Testis (tissue), 5 donors: ENCODE measurements at places on chromosomes 4 and X. TPM values are rescaled to one million over a fixed set of nuclear protein-coding genes. Genes with fewer than 3 reads are reported as not detected.

The RADX gene
- 7.4 TPM for total RNA-seq

The GLRA3 gene
- total RNA-seq: 1.2 TPM

DNA sequence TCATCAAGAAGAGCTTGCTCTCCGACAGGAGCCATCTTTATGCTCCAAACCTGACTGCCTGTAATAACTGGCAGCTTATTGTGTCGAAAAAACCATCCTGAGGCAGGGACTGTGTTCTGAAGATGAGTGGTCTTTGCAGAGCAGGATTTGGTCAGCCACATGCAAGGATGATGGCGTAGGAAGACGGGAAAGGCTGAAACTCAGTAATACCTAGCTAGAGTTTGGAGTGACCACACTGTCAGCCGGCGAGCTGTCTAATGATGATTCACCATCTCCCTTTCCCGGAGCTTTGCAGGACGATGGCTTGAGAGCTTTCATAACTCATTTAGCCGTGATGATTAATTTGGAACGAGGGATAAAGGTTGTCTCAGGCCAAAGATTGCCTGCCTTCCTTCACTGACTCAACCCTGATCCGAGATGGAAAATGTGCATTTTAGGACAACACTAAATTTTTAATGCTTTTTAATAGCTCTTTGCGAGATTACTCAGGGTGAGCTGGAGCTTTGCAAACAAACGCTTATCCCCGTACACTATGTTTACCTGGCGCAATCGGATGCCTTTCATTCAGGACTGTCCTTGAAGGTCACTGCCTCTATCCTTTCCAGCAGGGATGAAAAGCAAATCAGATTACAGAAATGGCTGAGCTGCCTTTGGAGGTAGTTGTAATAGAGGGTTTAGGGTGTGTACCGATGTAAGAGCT lies 288.5 kb downstream of the ASMT start:
- no peaks in the 10 kb centered on the region for H3K36me3 ChIP-seq
- no peak overlapping the region for H3K27ac ChIP-seq
- H3K27me3 ChIP-seq: no peaks in the 10 kb centered on the region
- no peak overlapping the region for H3K4me3 ChIP-seq
- no peak for DNase-seq

DNA sequence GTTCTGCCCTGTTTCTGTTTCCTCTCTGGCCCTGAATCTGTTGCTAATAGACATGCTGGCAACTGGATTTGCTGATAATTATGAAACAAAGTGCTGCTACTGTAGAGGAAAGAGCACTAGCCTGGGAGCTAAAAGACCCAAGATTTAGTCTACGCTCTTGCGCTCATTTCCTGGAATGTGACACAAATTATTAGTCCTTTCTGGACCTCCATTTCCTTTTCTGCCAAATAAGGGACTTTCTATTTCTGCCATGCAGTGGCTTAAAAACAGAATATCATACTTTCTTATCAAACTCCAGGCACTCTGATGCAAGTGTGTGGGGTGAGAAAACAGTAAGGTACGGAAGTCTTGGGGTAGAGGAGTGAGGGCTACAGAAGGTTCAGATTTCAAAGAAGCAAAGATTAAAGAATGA lies 48.3 kb upstream of the GPR174 start:
- H3K27me3 ChIP-seq: no peaks in the 10 kb centered on the region
- no peak overlapping the region for H3K27ac ChIP-seq
- no peak overlapping the region for H3K4me3 ChIP-seq
- H3K36me3 ChIP-seq: no peaks in the 10 kb centered on the region
- no peak for DNase-seq
- no peaks in the 10 kb centered on the region for H3K4me1 ChIP-seq

DNA sequence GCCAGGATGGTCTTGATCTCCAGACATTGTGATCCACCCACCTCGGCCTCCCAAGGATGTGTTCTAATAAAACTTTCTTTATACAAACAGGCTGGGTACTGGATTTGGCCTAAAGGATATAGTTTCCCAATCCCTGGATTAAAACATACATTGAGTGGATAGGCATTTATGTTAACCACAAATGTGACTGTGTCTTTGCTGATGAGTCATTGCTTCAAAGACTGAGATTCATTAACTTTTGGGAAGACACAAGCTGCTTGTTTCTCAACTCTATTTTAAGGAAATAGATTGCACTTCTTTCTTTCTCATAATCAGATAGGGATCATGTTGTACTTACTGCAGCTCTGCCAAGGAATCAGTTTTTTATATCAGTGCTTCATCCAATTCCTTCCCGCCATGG lies 131.3 kb upstream of the AGA start:
- H3K27ac ChIP-seq: no peak overlapping the region
- no peak for DNase-seq
- no peaks in the 10 kb centered on the region for H3K4me1 ChIP-seq
- no peaks in the 10 kb centered on the region for H3K27me3 ChIP-seq

- H3K4me3 ChIP-seq: peak overlapping the region; percentile 37
- peak; percentile 18 for DNase-seq
- no peaks in the 10 kb centered on the region for H3K36me3 ChIP-seq
- H3K27me3 ChIP-seq: no peaks in the 10 kb centered on the region
- H3K4me1 ChIP-seq: no peaks in the 10 kb centered on the region
Observed at GRCh38 chrX:151973851-151974335, 583 bp downstream of the GABRE start.

The FAM114A1 gene
- total RNA-seq: 76.5 TPM

- no peaks in the 10 kb centered on the region for H3K36me3 ChIP-seq
- H3K4me1 ChIP-seq: no peaks in the 10 kb centered on the region
- H3K27ac ChIP-seq: no peak overlapping the region
Observed at GRCh38 chr4:59314637-59315036, 1885.5 kb upstream of the ADGRL3 start.

- no peaks in the 10 kb centered on the region for H3K27me3 ChIP-seq
- DNase-seq: no peak
- no peaks in the 10 kb centered on the region for H3K4me1 ChIP-seq
- no peaks in the 10 kb centered on the region for H3K36me3 ChIP-seq
Observed at GRCh38 chr4:120672076-120672475, 250.4 kb downstream of the PRDM5 start.

- no peak overlapping the region for H3K27ac ChIP-seq
- no peaks in the 10 kb centered on the region for H3K36me3 ChIP-seq
- no peak overlapping the region for H3K4me3 ChIP-seq
- H3K27me3 ChIP-seq: no peaks in the 10 kb centered on the region
Observed at GRCh38 chr4:151291485-151291884, 14.5 kb downstream of the PRSS48 start.

DNA sequence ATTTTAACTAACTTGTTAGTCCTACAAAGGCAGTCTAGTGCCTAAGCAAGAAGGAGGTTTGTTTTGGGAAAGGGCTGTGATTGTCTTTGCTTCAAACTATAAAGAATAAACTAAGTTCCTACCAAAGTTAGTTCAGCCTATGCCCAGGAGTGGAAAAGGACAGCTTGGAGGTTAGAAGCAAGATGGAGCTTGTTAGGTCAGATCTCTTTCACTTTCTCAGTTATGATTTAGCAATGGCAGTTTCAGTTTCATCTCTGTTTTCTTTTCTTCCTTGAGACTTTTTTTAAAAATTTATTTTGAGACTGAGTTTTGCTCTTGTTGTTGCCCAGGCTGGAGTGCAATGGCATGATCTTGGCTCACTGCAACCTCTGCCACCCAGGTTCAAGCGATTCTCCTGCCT lies 82.9 kb upstream of the NLGN4X start:
- no peak for DNase-seq
- H3K4me1 ChIP-seq: no peaks in the 10 kb centered on the region
- H3K27ac ChIP-seq: no peak overlapping the region
- H3K36me3 ChIP-seq: no peaks in the 10 kb centered on the region
- H3K27me3 ChIP-seq: no peaks in the 10 kb centered on the region

DNA sequence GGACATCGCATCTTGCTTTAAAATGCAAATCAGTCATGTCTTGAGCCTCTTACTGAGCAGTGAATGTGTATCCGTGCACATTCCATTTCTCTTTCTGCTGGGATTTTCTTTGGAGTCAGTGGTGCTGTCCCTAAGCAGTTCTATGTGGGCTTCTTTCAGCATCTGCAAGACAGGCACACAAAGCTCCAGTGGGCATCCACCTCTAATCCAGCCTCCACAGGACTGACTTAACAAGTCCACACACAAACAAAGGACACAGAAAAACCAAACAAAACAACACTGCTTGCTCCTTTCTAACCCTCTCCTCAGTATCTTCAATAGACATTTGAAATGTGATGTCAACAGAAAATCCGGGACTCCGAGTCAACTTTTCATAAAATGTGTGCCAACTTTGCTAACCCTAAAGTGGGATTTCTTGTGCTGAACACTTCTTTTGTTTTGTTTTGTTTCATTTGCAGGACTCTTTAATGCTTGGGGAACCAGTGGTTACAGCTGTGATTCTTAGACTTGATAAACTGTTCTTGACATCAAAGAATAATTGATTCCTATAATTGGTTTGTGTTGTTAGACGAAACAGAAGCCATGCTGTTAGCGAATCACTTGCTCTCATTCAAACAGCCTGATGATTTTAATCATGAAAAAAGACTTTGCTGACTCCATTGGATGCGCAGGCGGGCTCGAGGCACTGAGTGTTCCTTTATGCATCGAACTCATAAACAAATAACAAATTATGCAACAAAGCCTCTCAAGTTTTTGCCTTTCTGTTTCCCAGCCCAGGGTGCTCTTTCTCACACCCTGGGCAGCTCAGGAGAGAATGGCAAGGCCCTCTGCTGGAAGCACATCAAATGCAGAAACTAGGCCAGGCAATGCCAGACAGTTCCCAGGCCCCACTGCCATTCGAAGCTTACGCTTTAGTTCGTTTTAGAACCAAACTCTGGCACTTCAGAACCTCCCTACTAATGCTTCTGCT lies 20.1 kb downstream of the ETNPPL start:
- H3K4me1 ChIP-seq: no peaks in the 10 kb centered on the region
- H3K27me3 ChIP-seq: no peaks in the 10 kb centered on the region
- H3K36me3 ChIP-seq: no peaks in the 10 kb centered on the region
- no peak for DNase-seq
